ENCODE measurements at places on chromosomes 5 and 9.
A peak's percentile ranks its signal among the peaks of the same experiment; 100 is the strongest.

- no peak for DNase-seq
These were observed 15.2 kb upstream of the RHOBTB3 start for GRCh38 chr5:95715799-95716461.

DNA sequence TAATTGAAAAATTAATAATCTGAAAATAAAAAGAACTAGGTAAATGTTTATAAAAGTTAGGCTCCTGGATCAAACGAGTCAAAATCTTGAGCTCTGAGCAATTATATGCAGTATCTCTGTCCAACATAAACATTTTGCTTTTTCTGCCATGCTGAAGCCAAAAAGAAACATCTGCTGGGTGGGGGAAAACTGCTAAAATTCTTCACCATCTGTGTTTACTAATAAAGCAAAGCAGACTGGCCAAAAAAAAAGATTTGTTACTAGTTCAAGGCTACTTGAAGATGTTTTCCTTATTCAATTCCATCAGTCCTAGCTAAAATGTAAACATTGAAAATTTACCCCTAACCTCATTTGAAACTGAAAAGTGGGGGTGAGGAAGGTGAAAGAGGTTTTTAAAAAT lies 29.7 kb downstream of the GTF3C4 start:
- no peak for DNase-seq

GRCh38 chr5:138985683-138986082 lies 110.5 kb upstream of the LRRTM2 start:
- no peak for DNase-seq

DNA sequence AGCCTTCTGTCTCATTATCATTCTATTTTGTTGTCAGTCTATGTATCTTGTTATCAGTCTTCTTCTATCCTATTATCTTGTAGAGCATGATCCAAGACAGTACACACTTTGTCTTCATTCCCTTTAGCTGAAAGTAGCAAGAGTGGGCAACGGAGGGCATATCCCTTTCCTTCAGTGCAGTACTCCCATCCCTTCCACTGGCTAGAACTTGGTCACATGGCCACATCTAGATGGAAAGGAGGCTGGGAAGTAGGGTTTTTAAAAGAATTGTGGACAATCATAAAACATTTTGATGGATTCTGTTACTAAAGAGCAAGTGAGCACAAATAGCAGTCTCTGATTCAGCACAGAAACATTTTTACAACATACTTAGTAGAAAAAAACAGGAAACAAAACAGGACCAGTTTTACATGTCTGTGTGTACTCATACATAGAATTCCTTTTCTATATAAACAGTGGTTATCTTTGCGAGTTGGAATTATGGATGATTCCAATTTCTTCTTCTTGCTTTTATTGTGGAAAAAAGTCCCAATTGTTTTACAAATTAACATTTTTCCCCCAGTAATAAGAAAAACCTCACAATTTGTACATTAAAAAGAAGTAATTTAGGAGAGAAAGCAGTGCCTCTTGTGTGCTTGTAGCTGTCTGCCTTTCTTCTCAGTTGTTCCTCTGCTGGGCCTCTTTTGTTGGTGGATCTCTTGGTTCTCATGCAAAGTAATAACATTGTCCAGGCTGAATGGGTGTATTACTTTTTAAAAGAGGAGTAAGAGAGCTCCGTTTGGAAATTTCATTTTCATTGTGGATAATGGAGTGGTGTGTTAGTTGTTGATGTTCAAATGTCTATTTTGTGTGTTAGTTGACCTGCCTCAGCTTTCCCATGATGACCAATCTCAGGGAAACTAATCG lies 410.9 kb upstream of the TRPC7 start:
- DNase-seq, result no peak

DNA sequence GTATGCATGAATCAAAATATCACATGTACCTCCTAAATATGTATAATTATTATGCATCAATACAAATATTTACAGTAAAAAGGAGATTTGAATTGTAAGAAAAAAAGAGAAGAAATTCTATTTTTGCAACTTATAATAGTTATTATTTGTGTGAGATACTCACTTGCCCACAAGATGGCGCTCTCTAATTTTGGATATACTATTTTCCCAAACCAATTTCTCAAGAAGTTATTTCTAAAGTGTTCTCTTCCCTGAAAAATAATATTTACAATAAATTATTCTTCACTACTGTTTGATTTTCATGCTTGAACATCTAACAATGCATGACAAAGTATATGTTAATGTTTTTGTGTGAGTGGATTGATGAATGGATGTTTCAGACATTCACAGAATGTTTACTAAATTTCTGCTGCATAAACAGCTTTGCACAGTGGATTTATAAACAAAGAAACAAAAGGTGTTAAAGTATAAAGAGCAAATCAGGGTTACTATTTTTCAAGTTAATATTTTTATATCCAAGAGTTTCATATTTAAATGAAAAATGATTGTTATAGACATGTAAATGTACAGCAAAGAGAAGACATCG lies 503.4 kb downstream of the PDE4D start:
- no peak for DNase-seq

- DNase-seq, result no peak
These were observed 219.8 kb downstream of the SLIT3 start for GRCh38 chr5:169081000-169081724.

GRCh38 chr9:21002040-21002439 lies 29.4 kb downstream of the HACD4 start:
- DNase-seq, result no peak

DNA sequence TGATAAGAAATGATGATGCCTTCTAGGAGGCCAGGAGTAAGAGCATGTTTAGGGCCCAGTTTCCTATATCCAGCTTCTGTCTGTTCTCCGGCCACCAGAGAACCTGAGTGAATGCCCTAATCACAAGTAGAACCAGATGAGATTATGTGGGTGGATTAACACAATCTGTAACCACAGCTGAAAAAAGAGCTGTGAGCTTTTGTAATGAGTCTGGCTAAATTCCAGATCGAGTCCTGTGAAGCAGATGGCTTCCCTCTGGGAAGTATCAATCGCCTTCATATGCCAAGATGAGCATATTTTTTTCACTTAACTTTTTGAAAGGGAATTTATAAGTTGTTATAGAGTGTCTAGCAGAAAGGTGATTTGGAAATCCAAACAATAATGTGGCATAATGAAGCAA lies 99.8 kb downstream of the NNT start:
- DNase-seq, result no peak

DNA sequence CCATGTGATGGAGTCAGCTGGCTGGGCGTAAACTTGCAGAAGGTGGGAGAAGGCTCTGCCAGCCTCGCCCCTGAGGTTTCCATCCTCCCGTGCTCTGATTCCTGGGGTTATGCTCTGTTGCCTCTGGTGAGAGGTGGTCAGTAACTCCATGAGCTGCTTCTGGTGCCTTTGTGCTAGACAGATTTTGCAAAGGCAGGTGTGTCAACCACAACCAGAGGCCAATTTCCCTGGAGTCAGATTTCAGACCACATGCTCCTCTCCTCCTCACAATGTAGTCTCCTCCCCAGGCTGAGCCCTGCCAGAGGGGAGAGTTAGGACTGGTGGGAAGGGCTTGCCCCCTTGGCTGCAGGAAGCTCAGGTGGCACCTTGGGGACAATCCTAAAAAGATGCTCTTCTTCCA lies 38.8 kb upstream of the TENT4A start:
- DNase-seq, result no peak

DNA sequence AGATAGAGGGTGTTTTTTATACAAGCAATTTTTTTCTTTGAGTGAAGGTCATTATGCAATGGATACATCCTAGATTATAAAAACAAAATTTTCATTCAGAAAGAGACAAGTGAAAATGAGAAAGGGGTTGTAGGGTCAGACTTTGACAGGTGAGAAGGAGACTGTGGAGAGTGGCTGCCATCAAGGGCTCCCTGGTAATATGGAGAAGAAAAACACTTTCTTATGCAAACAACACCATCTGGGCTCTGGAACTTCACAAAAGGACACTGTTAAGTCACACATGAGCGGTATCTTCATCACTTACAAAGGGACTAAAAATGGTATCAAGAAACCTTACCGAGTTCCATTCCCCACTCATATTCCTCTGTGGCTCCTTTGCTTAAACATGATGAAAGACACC lies 23.5 kb downstream of the C7 start:
- no peak for DNase-seq

DNA sequence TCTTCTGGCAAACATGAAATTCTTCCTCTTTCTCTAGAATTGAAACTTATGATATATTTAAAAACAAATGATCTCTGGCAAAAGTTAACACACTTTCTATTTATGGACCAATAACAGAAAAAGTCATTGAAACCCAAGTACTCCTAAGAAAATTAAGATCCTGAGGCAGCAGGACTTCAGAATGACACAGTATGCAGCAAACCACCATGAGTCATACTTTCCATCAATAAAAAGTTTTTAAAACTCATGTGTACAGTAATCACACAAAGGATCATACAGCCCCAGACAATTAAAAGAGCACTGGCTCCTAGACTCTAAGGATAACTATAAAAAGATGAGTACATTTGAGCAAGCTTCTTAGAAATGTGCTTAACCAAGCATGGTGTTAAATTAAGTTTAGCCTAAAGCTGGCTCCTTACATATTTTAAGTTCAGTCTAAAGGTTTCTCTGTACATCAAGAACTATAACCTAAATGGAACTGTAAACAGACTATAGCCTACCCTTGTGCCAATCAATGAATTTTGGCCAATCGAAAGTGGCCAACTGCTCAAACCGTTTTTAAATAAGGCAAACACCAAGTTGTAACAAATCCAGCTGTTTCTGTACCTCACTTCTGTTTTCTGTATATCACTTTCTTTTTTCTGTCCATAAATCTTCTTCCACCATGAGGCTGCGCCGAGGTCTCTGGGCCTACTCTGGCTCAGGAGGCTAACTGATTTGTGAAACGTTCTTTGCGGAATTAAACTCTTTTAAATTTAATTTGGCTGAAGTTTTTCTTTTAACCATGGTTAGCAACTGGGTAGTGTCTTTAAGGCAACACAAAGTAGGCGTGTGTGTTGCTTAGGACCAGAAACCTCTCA lies 232.1 kb upstream of the PIK3R1 start:
- no peak for DNase-seq

GRCh38 chr9:30459156-30459555 lies 1925.3 kb upstream of the ACO1 start:
- DNase-seq, result no peak

- DNase-seq, result no peak
These were observed 403.9 kb downstream of the ZNF608 start for GRCh38 chr5:124342584-124342983.

DNA sequence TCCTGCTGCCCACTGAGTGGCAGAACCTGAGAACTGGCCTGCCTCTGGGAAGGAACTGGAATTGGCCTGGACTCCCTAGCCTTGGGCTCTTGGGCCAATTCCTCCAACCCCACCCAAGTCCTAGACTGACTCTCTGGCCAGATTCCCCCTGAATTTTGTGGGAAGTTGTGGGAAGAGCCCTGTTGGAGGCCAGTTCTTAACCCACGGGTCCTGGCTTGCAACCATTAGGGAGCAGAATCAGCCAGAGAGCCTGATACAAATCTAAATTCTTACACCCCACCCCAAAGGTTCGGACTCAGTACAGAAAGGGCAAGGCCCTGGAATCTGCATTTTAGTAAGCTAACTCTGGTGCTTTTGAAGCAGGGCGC lies 125.3 kb upstream of the SLC25A48 start:
- DNase-seq, result no peak

DNA sequence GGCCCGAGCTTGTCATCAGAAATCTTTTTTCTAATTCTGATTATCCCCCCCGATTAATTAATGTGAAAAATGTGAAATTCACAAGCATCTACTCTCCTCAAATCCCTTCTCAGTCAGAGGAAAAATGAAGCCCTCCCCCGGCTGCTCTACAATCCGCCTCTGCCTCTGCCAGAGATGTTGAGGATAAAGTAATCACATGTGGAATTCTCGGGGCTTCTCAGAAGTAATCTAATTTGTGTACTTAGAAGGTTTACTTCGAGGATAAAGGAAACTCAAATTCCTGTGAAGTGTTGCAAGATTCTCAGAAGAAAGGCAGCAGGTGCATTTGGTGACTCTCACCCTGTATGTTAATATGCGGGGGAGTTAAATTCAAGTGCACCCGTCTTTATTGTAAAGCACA lies 726.1 kb upstream of the ADAMTS16 start:
- no peak for DNase-seq

DNA sequence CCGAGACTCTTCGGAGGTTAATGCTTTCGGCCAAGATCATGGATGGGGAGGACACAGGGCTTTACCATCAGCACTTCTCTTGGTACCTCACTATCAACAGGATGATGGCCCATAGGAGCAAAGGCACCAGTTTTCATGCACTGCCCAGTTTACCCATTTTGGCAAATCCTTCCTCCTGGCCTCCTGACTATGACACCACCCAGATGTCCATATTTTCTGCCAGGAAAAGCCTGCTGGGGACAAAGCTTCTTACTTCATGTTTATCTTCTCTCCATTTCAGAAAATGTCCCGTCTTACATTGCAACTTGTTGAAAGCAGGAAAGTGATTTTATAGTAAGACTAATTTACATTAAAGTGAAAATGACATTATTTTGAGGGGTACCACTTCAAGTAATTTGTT lies 61.4 kb upstream of the GAS1 start:
- DNase-seq, result no peak

DNA sequence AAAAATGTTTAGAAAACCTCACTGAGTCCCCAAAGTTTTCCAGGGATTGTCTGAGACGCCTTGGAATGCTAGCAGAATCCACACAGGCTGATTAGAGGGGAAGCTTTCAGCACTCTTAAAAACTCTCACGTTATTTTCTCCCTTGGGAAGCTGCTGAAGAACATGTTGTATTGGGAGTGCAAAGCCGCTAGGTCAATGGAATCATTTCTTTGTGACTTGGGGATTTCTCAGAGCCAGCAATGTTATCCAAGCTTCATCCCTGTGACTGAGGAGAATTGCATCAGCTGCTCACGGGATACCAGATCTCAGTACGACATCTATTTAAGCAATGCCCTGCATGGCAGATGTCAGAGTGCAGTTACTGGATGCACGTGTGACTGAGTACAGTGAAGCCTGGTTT lies 426.4 kb upstream of the MPDZ start:
- DNase-seq, result peak; percentile 44

DNA sequence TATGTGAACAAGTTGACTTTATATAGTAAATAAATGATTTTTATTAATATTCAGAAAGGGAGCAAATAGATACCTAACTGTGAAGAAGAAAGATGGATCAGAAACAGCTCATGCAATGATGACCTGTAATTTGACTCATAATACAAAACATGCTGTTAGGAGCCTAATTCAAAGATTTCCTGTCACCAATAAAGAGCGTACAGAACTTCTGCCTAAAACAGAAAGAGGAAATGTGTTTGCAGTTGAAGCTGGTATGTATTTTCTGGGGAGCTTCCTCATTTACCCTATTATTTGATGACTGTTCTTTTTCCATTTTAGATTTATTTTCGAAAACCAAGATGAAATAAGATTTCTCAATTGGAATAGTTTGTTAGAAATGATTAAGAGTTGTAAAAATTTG lies 11.4 kb downstream of the YTHDC2 start:
- no peak for DNase-seq

- no peak for DNase-seq
These were observed 1.7 kb downstream of the RACK1 start for GRCh38 chr5:181242031-181242451.

DNA sequence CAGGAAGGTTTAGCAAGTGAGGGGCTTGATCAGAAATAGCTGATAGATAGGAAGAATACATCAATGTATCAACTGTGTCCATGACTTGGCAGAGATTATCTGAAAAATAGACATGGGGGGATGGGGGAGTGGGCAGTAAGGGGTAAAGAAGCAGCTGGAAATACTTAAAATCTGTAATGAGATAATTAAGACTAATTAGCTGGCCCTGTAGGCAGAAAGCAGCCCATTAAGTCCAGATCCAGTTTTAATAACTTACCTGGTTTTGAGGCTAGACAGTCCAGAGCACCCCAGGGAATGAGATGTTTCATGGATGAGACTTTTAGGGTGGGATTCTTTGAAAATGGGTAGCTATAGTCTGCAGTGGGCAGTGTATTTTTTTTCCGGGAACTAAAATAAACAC lies 116.9 kb upstream of the TLX3 start:
- no peak for DNase-seq

GRCh38 chr9:112493393-112494137 lies 6.9 kb downstream of the KIAA1958 start:
- no peak for DNase-seq
